Hematopoietic multipotent progenitor cell treated with erythropoietin and hydrocortisone succinate and interleukin-3 and kit ligand, for 6 days (in vitro differentiated cells): ENCODE measurements at places on chromosomes 11 and 22.
A peak's percentile ranks its signal among the peaks of the same experiment; 100 is the strongest.

GRCh38 chr22:44037519-44038375 lies 13.6 kb downstream of the PARVB start:
- DNase-seq, result no peak

DNA sequence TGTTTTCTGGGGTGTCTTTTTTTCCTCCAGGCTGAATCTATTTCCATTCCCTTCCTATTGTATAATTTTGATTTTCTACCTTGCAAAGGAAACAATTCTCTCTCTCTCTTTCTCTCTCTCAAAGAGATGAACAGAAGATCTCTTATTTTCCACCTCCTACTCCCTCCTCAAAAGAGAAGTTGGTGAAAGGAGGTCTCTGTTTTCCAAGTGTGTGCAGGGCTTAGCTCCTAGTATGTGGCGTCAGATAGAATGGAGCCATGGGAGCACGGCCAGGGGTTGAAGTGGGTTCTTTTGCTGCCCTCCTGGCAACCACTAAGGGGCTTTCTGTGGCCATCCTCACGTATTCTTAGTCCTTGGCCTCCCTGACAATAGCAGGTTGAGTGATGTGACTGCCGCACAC lies 480 bp downstream of the TRIM34 start:
- DNase-seq, result no peak

DNA sequence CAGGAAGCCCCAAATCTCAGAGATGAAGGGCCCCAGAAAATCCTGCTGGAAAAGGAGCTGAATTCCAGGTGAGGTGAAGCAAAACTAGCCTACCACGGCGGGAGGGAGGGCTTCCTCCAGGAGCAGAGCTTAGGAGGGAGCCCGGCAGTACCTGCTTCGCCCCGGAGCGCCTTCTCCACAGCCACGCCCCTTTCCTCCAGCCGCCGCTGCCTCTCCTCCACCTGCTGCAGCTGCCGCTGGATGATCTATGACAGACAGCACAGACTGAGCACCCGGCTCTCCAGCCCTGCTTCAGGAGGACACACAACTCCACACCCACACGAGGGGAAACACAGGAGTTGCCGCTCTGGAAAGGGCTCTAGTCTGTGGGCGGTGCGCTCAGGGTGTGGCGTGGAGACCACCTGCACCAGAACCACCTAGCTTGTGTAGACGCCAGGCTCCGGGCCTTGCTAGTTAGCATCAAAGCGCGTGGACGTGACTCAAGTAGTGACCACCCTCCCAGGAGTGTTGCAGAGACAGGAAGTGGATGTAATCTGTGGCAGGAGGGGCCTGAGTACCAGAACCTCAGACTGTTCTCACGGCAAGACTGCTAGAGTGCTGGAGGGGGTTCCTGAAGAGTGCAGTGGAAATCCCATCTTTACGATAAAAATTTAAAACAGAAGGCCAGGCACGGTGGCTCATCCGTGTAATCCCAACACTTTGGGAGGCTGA lies 34.6 kb upstream of the BID start:
- no peak for DNase-seq

DNA sequence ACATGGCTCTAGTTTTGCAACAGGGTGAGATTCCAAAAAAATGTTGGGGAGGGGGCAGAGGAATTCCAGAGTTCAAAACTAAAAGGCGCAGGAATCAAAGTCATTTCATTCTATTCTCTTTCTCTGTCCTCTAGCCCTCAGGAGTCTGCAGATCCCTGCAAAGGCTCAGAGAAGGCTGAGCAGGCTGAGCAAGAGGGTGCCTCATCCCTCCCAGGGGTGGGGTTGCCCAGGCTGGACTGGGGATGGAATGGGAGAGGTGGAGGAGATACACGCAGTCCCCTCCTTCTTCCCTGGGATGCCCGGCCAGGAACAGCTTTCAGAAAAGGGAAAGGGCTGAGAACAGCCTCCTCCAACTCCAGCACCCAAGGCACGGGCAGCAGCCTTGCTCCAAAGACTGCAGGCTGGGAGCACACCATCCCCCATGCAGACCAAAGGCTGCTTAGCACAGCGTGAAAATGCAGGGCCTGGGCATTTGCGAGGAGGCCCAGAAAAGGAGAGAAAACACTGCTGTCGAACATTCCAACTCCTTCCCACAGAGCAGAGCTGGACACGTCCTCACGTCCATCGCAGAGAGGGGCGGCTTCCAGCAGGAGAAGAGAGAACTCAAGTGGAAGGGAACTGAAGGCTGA lies 51.8 kb downstream of the MN1 start:
- no peak for DNase-seq

- peak; percentile 90 for DNase-seq
Measured at GRCh38 chr11:68998390-68998911, 14.6 kb downstream of the MRGPRF start.

DNA sequence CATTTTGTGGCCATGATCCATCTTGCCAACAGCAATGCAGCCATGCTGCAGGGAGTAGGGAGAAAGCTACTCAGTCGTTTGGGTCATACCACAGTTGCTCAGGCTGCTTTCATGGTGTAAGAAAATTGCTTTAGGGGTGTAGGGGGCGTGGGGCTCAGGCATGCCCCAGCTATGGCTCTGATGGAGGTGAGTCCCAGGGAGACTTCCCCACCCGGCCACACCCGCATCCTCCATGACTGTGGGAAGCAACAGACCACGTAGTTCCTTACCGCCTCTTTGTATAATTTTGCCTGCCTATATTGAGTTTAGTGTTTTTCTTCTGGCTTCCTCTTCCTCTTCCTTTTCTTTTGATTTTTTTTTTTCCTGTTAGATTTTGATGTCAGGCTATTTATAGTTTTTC lies 58.8 kb downstream of the SPECC1L start:
- no peak for DNase-seq

- no peak for DNase-seq
Measured at GRCh38 chr11:133993107-133993506, 36.3 kb upstream of the IGSF9B start.
